ENCODE measurements at places on chromosomes 1 and 21. TPM values are rescaled to one million over a fixed set of nuclear protein-coding genes. Genes with fewer than 3 reads are reported as not detected.

The DNAJC28 gene
- total RNA-seq, result 0.63 TPM

The EDN2 gene
- 5.2 TPM for total RNA-seq

The ZNF593OS gene
- not detected for total RNA-seq

The TDRD5 gene
- total RNA-seq, result not detected

The OR6N1 gene
- not detected for total RNA-seq

The S100A3 gene
- 5.8 TPM for total RNA-seq

The HSF2BP gene
- total RNA-seq, result 1.3 TPM

The C1orf116 gene
- 2.4 TPM for total RNA-seq

The PDC gene
- total RNA-seq, result not detected

The C4BPB gene
- total RNA-seq, result not detected

The BPNT1 gene
- 22.8 TPM for total RNA-seq

The SPRR5 gene
- total RNA-seq, result not detected

The NIBAN1 gene
- total RNA-seq, result 38.4 TPM

The MTMR11 gene
- 9.6 TPM for total RNA-seq

The AADACL4 gene
- not detected for total RNA-seq

The LCE2B gene
- not detected for total RNA-seq

The FUBP1 gene
- total RNA-seq, result 102 TPM

The SPATC1L gene
- not detected for total RNA-seq

The SUMO3 gene
- 51.8 TPM for total RNA-seq

Data from mesangial cell (primary cell).